ENCODE measurements at places on chromosomes 6 and 20. TPM values are rescaled to one million over a fixed set of nuclear protein-coding genes. Genes with fewer than 3 reads are reported as not detected.

GRCh38 chr20:20369250-20370093 lies 1.6 kb downstream of the INSM1 start:
- DNase-seq: no peak

Gene MAPK13
- 23.2 TPM for polyA plus RNA-seq

GRCh38 chr6:28587746-28588075 lies 62.0 kb downstream of the GPX5 start:
- no peak for DNase-seq

DNA sequence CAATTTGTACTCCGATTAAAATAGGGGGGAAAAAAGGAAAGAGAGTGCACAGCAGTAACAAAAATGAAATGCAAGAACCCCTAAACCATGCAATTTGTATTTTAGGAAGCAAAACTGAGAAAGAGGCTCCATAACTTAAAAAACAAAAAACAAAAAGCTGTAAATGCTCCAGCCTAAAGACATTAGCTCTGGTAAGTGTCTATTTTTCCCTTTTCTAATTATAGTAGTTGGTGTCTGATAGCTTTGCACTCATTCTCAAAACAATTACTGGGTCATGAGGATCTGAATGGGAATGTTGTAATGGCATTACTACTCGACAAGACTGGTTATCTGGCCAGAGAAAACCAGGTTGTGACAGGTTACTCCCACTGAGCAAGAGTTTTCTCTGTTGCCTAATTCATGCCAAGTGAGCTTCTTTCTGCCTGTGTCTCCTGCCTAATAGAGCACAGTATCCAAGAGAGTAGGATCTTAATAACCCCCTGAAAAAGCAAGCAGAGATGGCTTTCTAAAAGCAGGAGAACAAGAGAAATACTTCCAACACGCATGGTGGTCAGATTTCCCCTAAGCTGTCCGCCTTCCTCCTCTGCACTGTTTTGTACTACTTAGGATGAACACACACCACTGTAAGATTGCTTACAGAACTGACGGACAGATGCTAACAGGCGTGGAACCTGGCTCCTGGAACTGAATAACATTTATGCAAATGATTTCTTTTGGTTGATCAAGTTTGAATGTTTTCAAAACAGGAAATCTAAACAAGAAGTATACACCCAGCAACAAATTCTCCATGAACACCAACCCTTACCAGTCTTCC lies 86.4 kb downstream of the FKBP5 start:
- no peak for DNase-seq

Gene DUSP15
- 16.0 TPM for polyA plus RNA-seq

Gene LAMA5
- polyA plus RNA-seq: 119 TPM

Gene CST2
- polyA plus RNA-seq: not detected

GRCh38 chr6:55875400-55875799 lies at the start of gene BMP5:
Gene BMP5 (minus strand): TSS chr6:55875590. CDS start chr6:55874865, 725 bp downstream.
- no peak for DNase-seq

GRCh38 chr20:36573798-36574365 lies 485 bp downstream of the TGIF2 start:
- DNase-seq: peak; percentile 29

DNA sequence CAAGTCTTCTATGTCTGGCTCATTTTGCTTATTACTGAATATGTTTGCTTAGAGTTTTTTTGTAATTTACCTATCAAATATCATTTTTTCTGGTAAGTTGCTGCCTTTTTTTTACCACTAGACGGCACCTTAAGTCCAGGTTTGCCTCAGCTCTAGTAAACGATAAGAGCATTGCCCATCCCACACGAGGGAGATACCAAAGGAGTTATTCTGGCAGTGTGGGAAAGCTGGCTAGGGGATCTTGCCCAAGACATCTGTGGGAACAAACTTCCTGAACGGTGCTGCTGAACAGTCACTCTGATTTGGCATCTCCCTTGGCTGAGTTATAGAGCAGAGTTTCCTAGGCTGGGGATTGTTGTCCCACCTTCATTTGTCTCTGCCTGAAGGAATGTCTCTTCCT lies 306.4 kb downstream of the COL12A1 start:
- DNase-seq: no peak

DNA sequence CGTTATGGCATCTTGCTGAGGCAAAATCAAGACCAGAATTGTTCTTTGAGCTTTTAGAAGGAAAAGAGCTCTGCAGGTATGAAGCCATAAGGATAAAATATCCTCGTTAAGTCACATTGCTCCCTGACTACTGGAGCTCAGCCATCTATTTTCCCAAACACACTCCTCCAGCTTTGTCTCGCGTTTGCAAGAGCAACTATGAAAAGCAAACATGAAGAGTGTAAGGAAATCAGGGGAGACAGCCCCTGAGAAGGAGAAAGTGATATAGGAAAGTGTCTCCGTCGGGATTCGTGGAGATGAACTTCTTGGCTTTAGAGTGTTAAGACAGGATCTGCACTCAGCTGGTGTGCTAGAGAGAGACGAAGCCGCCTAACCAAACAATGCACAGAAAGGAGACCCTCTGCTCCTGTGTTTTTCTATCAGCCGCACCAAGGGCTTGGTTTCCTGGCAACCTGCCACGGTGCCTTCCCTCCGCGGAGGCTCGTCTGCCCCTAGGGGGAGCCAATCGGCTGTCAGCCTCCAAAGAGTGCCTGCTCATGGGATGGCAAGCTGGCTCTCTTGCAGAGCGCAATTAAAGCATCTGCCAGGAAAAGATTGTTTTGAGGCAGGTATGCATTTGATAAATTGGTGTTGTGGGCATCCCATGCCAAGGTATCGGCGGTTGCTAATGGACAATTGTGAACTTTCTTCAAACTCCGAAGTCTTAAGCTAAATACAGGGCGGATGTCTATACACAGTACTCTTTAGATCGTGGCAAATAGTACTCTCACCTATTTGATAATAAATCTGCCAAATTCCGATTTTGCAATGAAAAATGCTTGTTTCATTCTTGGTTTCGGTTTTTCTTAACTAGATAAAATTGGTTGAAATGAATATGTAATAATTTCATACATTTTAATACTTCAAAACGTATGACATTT lies 603.2 kb downstream of the RNF144B start:
- peak; percentile 88 for DNase-seq

All from left kidney (tissue), 8 donors.